ENCODE measurements at places on chromosomes 11 and 22. TPM values are rescaled to one million over a fixed set of nuclear protein-coding genes. Genes with fewer than 3 reads are reported as not detected.

CDON gene
- 0.45 TPM for polyA plus RNA-seq

GRCh38 chr11:114180301-114181055, 115.7 kb upstream of the NNMT start:
- peak; percentile 70 for DNase-seq
- no peaks in the 10 kb centered on the region for H3K4me1 ChIP-seq
- no peaks in the 10 kb centered on the region for H3K27me3 ChIP-seq

NELL1 gene
- 14.8 TPM for polyA plus RNA-seq

- no peaks in the 10 kb centered on the region for H3K4me1 ChIP-seq
- no peak overlapping the region for H3K27ac ChIP-seq
- no peak for DNase-seq
- no peak overlapping the region for H3K4me3 ChIP-seq
- H3K36me3 ChIP-seq = no peaks in the 10 kb centered on the region
Measured at GRCh38 chr11:81080476-81080875, 1639.6 kb upstream of the TENM4 start.

DNA sequence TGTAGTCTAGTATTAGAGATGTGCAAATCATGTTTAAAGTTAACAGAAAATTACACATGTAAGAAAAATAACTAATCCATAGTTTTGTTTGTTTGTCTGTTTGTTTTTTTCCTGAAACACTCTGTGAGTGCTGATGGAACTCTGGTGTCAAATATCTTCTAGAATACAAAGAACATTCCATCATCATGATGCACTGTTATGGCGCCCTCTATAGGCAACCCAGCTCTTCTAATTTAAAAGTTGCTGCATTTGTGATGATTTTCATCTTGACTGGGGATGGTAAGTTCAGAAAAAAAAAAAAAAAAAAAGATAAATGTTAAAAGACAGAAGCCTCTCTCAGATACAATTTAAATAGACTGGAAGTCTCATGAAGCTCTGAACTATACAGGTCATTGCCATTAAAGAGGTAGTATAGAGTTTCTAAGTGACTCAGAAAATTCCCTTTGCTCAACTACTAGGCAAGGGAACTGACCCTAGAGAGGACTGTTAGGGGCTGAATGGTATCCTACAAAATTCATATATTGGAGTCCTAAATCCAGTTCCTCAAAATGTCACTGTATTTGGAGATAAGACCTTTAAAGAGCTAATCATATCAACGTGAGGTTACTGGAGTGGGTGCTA, 597.2 kb upstream of the ANO3 start:
- no peaks in the 10 kb centered on the region for H3K4me1 ChIP-seq
- H3K27ac ChIP-seq = no peak overlapping the region
- H3K36me3 ChIP-seq = no peaks in the 10 kb centered on the region
- peak; percentile 45 for DNase-seq

DNA sequence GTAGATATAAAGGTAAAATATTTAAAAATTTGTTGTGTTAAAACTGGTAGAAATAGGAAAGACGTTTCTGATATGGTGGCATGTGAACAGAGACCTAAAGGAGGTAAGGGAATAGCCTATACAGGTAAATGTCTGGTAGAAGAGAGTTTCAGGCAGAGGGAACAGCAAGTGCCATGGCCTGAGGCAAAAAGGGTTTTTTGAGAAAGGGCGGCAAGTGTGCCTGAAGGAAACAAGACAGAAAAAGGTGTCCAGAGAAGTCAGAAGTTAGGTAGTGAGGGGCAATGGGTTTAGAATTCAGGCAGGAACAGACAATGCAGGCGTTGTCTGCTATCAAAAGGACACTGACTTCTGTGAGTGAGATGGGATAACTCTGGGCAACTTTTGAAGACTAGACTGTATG, 339.7 kb downstream of the DYNC2H1 start:
- no peaks in the 10 kb centered on the region for H3K4me1 ChIP-seq
- no peak overlapping the region for H3K4me3 ChIP-seq
- no peak overlapping the region for H3K27ac ChIP-seq
- no peaks in the 10 kb centered on the region for H3K36me3 ChIP-seq
- no peaks in the 10 kb centered on the region for H3K27me3 ChIP-seq
- no peak for DNase-seq

RAPSN gene
- polyA plus RNA-seq = 0.28 TPM
